B cell (primary cell): ENCODE measurements at places on chromosomes 11 and 22. TPM values are rescaled to one million over a fixed set of nuclear protein-coding genes. Genes with fewer than 3 reads are reported as not detected.

GRCh38 chr22:41548830-41549211, 4.6 kb upstream of the POLR3H start:
- DNase-seq: no peak

DNA sequence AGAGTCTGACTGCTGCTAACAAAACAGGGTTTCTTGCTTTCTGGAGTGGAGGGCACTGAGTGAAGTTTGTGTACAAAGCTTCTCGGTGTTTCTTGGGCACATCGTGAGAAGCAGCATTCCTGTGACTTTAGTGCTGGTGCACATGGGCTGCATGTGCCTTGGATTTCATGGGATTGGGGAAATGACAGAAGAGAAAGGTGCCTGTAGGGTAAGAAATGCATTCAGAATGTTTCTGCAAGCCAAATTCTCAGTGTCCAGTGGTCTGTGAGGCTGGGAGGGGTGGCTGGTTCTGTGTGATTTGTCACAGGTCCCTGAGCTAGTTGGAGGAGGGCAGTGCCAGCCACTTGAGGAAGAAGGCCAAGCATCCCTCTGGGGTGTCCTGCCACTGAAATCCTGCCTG, 404.2 kb upstream of the NARS2 start:
- DNase-seq: no peak

DNA sequence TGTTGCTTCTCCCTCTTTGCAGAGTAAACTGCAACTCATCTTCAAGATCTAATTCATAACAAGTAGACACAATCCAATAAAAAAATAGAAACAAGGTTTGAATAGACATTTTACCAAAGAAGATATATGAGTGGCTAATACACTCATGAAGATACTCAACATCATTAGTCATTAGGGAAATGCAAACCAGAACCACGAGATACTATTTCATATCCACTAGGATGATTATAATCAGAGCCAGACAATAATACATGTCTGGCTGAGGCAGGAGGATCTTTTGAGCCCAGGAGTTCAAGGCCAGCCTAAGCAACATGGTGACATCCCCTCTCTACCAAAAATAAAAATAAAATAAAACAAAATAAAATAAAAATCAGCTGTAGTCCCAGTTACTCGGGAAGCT, 85.0 kb downstream of the ATG16L2 start:
- no peak for DNase-seq

- no peak for DNase-seq
These were observed 42.8 kb downstream of the EXT2 start for GRCh38 chr11:44138286-44138685.

DNA sequence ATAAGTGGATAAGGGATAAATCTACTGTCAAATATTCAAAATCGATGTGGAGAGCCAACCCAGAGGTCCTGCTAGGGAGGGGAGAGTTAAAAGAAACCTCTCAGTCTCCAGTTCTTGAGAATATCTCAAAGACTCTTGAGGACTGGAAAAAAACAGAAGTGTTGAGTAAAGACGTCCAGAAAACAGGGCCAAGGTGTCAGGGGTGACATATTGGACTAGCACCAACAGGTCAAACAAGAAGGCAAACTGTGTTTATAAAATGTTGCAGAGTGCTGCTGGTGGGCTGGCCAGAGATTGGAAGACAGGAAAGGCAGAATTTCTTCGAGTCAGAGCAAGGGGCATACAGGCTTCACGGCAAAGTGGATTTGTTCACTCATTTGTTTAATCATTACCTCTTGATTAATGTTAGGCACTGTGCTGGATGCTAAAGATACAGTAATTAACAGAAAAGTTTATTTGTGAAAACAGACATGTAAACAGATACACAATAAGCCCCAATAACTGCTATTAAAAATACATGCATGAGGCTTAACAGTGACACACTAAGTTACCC, 33.7 kb upstream of the SMPD1 start:
- no peak for DNase-seq

GRCh38 chr11:76696756-76697155, 26.2 kb upstream of the LRRC32 start:
- no peak for DNase-seq

DNA sequence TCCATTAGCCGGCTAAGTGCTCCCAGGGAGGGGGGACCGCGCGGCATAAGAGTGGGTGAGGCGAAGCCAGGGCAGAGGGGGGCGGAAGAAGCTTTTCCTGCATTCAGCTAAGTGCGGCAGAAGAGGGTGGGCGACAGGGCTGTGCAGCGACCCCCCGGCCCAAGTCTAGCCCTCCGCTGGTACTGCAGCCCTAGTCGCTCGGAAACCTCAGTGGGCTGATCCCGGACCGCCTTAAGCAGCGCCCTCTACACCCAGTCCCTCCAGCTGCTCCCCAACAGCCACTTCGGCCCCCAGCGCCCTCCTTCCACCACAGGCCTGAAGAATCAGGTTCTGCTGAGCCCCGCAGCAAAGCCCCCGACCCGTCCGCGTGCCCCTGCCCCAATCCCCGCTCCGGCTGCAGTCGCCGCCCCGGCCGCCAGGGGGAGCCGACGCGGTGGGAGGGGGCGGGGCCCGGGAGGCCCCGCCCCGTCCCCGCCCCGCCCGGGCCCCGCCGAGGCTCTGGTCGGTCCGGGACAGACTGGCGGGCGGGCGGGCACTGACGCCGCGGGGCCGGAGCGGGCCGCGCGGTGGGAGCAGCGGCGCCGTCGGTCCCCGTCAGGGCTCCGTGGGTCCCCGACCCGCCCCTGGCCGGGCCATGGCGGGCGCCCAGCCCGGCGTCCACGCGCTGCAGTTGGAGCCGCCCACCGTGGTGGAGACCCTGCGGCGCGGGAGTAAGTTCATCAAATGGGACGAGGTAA, at the start of gene PLCB3:
Gene PLCB3 (plus strand): TSS at position 515 of the 737 bp plus-strand sequence. CDS start 120 bp downstream, at position 635.
- DNase-seq: peak; percentile 78

GRCh38 chr22:50308597-50308935, 1.1 kb upstream of the PLXNB2 start:
- no peak for DNase-seq

DNA sequence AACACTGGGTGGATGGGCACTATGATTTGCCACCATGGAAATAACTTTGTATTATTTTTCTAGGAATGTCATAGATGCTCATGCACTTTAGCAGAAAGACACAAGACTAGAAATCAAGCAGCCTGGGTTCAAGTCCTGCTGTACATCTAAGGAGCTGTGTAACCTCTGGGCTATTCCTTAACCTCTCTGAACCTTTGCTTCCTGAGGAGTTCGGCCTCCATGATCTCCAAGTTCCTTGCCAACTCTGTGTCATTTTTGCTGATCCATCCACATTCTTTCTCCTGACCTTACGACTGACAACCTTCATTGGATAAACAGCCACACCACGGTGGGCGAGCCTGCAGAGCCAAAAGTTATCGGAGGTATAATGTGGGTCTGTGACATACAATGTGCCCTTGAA, 24.1 kb downstream of the ETS1 start:
- no peak for DNase-seq

- no peak for DNase-seq
These were observed 9.7 kb downstream of the TUB start for GRCh38 chr11:8090756-8091155.

- no peak for DNase-seq
These were observed 14.3 kb downstream of the CD5 start for GRCh38 chr11:61116426-61117167.

GRCh38 chr22:46050916-46051614, 74.1 kb upstream of the WNT7B start:
- no peak for DNase-seq

GRCh38 chr22:30234786-30235470, 11.6 kb downstream of the LIF start:
- no peak for DNase-seq

- no peak for DNase-seq
These were observed 14.9 kb downstream of the SMCO4 start for GRCh38 chr11:93528252-93528651.

DNA sequence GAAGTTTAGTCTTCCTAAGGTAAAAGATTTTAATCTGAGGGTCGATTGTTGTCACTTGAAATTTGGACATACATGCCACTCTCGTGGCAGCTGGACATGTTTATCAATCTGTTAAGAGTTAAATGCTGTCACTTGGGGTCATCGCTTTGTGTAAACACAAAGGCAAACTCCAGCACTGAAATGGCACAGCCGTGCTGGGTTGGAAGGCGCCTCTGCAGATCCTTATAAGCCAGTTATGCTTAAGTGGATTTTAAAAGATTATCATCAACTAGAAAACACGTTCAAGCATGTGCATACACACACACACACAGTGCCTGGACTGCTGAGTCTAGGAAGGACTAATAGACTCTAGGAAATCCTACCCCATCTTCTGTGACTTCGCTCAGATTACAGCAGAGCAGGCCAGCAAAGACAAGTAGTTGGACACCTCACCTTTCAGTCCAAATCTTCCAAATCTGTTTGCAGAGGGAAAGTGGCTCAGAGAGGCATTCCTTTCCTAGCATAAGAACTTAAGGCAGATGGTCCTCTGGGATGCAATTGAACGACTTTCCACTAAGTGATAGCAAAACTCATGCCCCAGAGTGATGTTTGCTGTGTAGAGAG, 83.7 kb downstream of the CACNG2 start:
- DNase-seq: no peak

GRCh38 chr22:37519268-37520195, at the start of gene CARD10:
TSS of gene CARD10 (minus strand) at chr22:37519415. CDS start at chr22:37519200, 215 bp downstream.
- DNase-seq: peak; percentile 43

- DNase-seq: no peak
These were observed 3.7 kb upstream of the DBX1 start for GRCh38 chr11:20163783-20164481.

- no peak for DNase-seq
These were observed at the start of gene SCGB1D1 for GRCh38 chr11:62190011-62190410. TSS of gene SCGB1D1 (plus strand) at chr11:62190216. CDS start at chr11:62190285, 69 bp downstream.

DNA sequence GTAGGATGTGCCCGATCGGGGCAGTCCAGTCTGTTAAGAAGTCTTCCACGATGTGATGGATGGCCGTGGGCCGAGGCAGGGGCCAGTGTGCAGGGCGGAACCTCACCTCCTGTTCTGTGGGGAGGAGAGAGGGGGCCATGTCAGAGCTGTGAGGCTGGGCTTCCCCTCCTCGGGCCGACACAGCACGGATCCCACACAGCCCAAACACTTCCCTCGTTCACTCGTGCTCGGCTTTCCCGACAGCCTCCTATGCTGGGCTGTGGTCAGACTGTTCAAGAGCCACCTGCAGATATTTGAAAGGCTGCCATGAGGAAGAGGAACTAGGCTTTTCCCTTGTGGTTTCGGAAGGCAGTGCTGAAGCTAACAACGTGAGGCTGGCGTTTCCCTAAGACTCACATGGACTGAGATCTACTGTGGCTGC, 12.3 kb upstream of the TXN2 start:
- DNase-seq: peak; percentile 92

- DNase-seq: peak; percentile 78
These were observed 483 bp upstream of the ABTB2 start for GRCh38 chr11:34358258-34358727.

DNA sequence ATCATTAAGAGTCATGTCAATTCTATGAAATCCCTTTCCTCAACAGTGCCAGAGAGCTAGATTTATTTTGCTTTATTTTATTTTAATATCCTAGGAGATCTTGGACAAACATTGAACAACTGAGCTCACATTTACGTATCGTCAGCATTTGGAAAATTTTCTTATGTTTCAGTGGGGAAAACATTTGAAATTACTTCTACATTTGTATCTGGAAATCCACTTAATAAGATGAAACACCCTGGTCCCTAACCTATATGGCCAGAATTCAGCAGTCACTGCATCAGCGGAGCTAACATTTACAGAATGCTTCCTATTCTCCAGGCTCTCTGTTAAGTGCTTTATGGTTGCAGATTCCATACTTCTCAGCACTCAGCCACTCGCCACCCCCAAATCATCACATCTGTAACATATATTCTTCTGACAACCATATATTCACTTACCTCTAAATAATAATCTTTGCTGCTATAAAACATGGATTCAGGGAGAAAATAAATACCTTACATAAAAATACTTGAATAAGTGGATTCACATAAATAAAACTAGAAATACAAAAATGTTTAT, 773.9 kb downstream of the JRKL start:
- DNase-seq: no peak

DNA sequence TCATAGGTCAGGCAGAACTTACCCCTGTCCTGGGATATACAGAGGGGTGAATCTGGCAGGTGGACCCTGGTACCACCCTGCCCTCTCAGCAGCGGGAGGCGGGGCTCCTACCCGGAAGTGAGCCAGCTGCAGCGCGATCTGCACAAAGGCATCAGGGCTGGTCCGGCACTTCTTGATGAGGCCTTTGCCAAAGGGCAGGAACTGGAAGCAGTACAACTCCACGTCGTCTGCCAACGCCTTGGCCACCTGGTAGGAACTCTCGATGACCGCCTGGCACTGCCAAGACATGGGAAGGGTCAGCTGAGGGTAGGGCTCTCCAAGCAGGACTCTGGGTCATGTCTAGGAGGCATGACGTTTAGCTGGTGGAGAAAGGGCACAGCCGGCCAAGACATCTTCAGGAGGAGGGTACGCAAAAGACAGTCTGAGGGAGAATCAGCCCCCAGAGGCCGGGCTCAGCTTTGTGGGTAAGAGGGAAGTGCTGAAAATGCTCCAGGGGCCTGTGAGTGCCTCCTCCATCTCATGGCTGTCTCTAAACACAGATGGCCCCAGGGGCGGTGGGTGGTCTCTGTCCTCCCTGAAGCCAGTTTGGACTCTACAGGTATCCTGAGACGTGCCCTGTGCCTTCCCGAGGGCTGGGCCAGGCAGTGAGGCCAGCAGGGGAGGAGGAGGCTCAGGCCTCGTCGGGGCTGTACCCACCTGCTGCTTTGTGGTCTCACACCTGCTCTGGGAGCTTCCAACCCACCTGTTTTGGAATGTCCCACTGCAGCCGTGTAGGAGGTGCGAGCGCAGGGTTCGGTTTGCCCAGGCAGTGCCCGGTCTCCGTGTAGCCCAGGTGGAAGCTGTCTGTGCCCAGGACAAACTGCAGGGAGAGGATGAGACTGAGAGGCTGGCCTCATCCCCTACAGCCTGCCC, 6.7 kb downstream of the CPT1B start:
- DNase-seq: no peak

DNA sequence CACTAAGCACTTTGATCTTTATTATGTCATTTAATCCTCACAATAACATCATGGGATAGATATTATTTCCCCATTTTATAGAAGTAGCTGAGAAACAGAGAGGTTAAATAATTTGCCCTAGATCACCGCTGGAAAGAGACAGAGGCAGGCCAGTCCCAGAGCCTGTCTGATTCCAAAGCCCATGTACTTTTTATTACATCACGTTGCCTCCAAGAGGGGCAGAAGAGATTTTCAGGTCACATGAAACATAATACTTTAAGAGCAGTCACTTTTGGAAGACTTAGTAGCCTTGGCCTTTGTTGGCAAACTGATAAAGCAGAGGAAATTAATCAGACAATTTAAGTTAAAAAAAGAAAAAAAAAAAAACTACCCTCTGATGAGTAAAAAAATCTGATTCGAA, 200.2 kb upstream of the ARHGAP20 start:
- no peak for DNase-seq

CTSW gene
- 0.84 and 1.3 TPM in 2 replicates for total RNA-seq

CD6 gene
- 9.3 and 10.5 TPM in 2 replicates for total RNA-seq

TRIM49 gene
- total RNA-seq: not detected in 2 replicates

C22orf15 gene
- 0.81 and 1.0 TPM in 2 replicates for total RNA-seq

CATSPER1 gene
- not detected in 2 replicates for total RNA-seq

LINC01488 gene
- total RNA-seq: not detected in 2 replicates

TSGA10IP gene
- not detected in 2 replicates for total RNA-seq

CRYAB gene
- not detected in 2 replicates for total RNA-seq

ETS1 gene
- total RNA-seq: 267 and 271 TPM in 2 replicates

C22orf42 gene
- not detected in 2 replicates for total RNA-seq

DERL3 gene
- 74.1 and 77.0 TPM in 2 replicates for total RNA-seq

PNPLA5 gene
- total RNA-seq: not detected in 2 replicates

TRPM5 gene
- not detected in 2 replicates for total RNA-seq

FREY1 gene
- total RNA-seq: 6.5 and 6.6 TPM in 2 replicates

TMX2 gene
- total RNA-seq: 58.8 and 60.2 TPM in 2 replicates

POU2AF2 gene
- not detected in 2 replicates for total RNA-seq

A4GALT gene
- total RNA-seq: 6.1 and 6.9 TPM in 2 replicates

CCDC83 gene
- total RNA-seq: not detected in 2 replicates

PRODH gene
- total RNA-seq: not detected in 2 replicates
